Motor neuron (in vitro differentiated cells): ENCODE measurements at places on chromosomes 4 and X.

- ATAC-seq = no peak
Observed at GRCh38 chrX:39910651-39911050, 187.1 kb downstream of the BCOR start.

DNA sequence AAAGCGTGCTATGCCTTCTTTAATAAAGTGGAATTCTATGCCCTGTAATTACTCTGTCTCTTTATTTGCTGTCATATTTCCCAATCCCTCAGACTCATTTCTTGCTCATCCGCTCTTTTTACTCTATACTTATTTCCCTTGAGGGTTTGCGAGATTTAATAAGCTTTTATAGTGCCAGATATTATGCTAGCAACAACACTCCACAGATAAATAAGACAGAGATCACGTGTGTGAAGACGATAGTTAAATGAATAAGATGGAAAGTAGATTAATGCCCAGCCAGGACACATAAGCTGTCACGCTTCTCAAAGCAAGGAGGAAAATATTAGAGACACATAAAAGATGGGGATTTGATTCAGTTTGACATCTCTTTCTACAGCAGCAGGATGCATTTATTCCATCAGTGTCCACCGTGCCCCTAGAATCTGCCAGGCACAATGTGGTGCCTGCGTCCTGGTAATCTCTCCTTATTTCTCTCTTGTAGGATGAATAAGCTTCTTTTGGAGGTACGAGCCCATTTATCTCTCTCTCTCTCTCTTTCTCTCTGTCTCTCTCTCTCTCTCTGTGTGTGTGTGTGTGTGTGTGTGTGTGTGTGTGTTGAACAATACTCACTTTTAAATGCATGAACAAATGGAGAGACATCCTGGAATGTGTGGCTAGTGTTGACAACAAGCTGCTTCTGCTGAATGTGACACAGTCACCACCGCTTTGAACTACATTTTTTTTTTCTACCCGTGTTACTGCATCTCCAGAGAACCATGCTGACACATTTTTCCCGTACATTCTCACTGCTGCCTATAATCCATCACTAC lies 48.2 kb downstream of the TMEM156 start:
- peak; percentile 86 for ATAC-seq

DNA sequence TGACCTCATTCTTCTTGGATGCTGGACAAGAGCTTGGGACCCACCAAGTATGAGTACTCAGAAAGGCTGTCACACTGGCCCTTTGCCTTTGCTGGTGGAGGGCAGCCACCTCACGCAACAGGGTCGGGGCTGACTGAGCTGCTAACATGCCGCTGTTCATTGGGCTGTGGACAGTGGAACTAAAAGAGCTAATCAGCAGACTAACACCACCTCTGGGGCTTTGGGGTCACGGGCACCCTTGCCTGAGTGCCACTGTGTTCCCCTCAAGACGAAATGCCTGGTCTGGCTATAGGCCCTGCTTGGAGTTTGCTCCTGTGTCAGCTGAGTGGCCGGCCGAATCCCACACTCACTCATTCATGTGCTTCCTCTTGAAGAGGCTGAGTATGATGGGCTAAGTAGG lies 559.6 kb downstream of the SPRY1 start:
- no peak for ATAC-seq

DNA sequence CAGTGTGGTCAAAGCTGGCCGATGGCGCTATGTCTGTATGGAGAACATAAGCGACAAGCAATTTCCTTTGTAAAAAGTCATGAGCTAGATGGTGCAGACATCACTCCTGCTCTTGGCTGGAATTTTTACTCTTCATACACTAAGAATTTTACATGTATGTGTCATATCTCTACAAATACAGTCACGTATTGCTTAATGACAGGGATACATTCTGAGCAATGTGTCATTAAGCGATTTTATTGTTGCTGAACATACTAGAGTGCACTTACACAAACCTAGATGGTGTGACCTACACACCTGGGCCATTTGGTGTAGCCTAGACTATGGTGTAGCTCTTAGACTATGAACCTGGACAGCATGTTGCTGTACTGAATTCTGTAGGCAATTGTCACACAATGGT lies 185.4 kb downstream of the SOWAHB start:
- ATAC-seq = no peak
